ENCODE measurements at places on chromosomes 11 and 22. TPM values are rescaled to one million over a fixed set of nuclear protein-coding genes. Genes with fewer than 3 reads are reported as not detected.

MS4A13 gene
- total RNA-seq: not detected

CELSR1 gene
- 7.0 TPM for total RNA-seq

DNA sequence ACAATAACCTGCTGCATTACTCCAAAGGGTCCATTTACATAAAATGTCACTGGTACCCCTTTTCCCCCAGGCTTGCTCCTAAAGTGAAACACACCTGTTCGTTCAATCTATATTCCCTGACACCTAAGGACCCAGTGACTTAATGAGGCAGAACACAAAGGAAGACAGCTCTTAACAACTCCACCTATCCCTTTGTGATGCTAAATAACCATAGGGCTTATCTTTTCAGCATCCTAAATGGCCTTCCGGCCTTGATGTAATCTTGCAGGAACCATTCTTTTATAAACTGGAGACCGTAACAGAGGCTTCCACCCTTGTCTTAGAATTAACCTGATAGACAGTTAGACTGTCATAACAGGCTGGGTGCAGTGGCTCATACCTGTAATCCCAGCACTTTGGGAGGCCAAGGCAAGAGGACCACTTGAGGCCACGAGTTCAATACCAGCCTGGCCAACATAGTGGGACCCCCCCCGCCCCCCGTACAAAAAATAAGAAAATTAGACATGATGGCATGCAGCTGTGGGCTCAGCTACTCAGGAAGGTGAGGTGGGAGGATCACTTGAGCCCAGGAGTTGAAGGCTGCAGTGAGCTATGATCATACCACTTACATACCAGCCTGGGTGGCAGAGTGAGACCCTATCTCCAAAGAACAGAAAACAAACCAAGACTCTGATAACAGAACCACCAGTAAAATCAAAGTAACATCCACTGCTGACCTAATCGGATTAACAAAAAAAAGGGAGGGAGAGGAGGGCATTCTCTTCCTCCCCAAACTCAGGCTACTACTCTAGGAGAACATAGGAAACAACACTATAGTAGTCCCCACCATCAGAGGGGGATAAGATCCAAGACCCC, 5.1 kb downstream of the CHEK2 start:
- DNase-seq: no peak

GRCh38 chr11:70537576-70538571, 139.5 kb downstream of the CTTN start:
- DNase-seq: no peak

- no peak for DNase-seq
Measured at GRCh38 chr22:26188341-26188740, 19.1 kb downstream of the SEZ6L start.

Data from NCI-H460 (cell line).